ENCODE measurements at places on chromosomes 1 and 21.

GRCh38 chr1:201639826-201640225 is 100.9 kb downstream of the NAV1 start:
- DNase-seq = no peak

DNA sequence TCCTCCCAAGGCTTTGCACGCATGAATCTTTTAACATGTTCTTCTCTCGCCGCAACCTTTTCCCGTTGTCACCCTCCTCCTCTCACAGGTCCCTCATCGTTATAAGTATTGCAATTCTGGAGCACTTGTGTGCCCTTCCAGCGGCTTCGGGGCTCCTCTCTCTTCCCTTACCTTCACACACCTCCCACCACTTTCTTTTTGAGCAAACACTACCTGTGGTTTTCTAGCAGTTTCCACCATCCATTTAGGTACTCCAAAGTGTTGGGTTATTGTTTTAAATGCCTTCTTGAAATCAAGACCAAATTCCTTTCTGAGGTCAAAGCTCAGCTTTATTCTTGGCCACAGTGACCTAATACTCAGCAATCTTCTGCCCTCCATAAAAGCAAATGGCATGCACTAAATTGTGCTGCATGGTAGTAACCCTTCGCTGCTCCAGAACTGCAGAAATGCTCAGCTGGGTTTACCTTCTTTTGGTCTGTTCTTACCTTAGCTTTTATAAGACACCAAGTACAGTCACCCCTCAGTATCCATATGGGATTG is 472.4 kb downstream of the SETD4 start:
- no peak for DNase-seq

GRCh38 chr1:159705251-159705903 is 9.0 kb downstream of the CRP start:
- DNase-seq = no peak

DNA sequence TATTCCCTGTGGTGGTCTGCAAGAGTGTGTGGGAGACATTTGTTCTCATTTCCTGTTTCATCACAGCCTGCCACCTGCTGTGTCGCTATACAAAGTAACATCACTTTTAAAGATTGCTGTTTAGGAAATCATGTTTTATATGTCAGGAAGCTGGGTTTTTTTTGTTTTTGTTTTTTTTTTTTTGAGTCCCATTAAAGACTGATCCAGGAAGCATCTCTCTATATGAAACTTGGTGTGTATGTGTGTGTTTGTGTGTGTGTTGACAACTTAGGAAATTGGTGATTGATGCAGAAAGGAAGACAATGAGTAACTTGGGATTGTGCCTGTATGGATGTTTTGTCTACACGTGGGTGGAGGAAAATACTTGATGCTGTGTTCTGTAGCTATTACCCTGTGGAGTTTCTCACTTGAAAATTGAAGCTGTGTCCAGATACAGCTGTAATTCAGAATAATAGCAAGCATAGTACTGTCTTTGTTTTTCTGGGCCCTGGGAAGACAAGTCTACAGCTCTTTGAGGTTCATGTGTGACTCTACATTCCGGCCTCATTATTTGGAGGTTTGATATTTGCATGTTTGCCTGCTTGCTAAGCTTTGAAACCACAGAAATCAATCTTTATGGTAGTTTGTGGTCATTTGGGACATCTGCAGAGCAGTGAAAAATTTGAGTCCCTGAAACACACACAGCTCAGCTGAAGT is 47.9 kb downstream of the LAMC1 start:
- DNase-seq = no peak

- no peak for DNase-seq
These were observed 43.3 kb upstream of the LRP8 start for GRCh38 chr1:53371121-53371666.

GRCh38 chr1:39272798-39273469 is 68.4 kb downstream of the MACF1 start:
- no peak for DNase-seq

- DNase-seq = peak; percentile 66
These were observed 13.7 kb downstream of the DHRS3 start for GRCh38 chr1:12604114-12604874.

DNA sequence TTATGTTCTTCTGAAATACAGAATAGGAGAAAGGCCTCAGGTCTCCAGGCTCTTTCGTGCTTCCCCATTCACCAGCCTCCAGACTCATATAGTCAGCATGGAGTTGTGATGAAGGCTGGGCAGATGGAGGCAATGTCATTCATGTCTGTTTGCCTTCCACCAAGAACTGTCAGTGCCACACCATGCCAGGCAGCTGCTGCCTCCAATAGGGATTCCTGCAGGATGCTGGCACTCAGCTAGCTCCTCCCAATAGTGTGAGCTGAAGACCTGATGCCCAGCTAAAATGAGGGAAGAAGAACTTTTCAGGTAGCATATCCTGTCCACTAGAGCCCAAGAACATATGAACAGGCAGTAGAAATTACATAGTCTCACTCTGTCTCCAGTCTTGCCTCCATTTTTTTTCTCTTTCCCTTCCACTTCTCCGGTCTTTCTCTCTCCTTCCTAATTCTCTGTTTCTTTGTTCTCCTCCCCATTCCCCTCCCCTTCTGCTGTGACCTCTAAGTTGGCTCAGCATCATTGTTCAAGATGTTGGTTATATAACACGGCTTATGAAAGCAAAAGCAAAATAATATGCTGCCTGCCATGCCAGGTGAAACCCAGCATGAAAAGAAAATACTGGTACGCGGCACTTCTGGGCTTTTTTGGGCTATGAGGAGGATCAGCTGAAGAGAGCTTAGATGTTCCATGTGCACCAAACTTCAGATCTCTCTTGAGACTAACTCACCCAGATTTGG is 17.3 kb downstream of the GLUL start:
- DNase-seq = no peak

DNA sequence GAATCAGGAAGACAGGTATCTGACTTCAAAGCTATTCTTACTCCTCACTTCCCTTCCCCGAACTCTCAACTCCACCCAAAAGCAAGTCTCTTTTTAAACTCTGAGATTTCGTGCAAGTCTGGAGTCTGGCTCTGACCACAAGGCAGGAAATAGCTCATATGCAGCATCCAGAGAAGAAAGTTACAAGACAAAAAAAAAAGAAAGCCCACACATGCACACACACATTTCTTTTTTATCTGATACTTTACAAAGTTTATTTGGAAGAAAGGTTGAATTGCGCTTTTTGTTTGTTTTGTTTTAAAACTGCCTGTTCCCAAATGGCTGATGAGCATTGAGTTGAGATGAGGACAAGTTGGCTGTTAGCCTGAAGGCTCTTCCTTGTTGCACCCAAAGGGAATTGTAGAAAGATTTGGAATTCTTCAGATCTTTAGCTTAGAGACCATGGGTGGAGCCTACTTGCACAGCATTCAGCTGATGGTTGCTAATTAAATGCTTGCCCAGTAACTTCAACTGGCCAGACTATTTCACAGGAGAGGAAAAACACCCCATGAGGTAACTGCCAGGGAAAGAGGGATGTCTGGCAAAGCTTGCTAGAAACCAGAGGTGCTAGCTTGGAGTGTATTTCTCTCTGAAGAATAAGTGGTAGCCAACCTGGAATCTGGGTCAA is 490.3 kb downstream of the TTLL7 start:
- peak; percentile 16 for DNase-seq

GRCh38 chr1:174413632-174414031 is 34.1 kb upstream of the GPR52 start:
- no peak for DNase-seq

GRCh38 chr1:166673722-166674121 is 165.6 kb upstream of the POGK start:
- DNase-seq = no peak

- no peak for DNase-seq
These were observed 26.9 kb upstream of the ITLN1 start for GRCh38 chr1:160911925-160912324.

GRCh38 chr1:3775490-3776230 is 3.1 kb downstream of the SMIM1 start:
- DNase-seq = peak; percentile 64

- DNase-seq = no peak
These were observed 23.0 kb upstream of the ABCD3 start for GRCh38 chr1:94395231-94395630.

DNA sequence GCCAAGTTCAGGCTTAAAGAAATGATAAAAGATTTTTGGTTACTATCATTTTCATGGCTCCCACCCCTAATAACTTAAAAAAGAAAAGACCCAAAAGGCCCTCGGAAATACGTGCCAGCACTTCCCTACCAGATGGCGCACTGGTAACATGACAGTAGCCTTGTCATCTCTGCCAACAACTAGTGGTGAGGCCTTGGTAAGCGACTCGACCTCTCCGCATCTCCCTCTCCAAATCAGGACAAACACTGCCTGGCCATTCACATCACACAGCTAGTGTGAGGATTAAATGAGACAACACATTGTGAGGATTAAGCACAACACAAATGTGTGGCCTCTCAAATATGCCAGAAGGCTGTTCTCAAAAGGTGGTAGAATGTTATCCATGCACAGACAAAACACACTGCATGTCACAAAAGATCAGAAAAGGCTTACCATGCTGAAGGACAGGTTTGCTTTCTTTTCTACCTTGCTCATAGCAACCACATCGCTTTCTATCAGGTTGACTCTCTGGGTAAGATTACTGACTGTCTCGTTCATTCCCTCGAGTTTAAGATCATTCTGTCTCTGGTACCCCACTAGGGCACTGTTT is 16.4 kb downstream of the TEX38 start:
- DNase-seq = no peak

GRCh38 chr21:15171546-15171945 is 106.7 kb upstream of the NRIP1 start:
- DNase-seq = no peak

DNA sequence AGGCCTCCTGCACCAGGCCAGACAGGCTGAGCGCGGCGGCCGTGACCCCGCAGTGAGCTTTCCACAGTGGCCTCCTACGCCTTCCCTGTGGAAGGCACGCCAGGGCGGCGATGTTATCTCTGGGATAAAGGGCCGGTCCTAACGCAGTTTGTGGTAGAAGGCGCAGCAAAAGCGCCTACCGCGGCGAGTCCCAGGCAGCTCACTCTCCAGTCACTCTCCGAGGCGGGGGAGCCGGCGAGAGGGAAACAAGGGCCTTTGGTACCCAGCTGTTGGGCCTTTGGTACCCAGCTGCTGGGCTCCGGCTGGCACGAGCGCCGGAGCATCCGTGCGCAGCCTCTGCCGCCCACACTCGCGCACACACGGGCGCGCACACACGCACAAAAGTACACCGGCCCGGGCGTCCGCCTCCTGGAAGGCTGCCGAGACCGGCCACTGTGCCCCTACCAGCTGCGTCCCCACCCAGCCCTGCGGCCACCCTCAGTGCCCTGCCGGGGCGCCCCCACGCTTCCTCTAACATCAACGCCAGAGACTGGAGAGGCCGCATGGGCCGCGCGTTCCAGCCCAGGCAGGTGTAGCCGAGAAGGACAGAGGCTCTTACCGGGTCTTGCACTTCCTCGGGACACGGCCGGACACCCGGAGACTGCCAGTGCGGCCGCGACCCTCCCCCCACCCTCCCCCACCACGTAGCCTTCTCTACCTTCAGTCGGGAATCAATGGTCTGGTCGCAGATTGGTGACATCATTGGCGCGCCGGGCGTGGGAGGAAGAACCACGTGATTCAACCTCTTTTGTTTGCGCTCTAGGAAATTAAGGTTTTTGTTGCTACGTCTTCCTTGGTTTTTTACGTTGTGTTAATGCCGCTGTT is 19.5 kb upstream of the ADAR start:
- peak; percentile 94 for DNase-seq

- DNase-seq = no peak
These were observed 65.2 kb upstream of the GJA5 start for GRCh38 chr1:147825586-147825985.

DNA sequence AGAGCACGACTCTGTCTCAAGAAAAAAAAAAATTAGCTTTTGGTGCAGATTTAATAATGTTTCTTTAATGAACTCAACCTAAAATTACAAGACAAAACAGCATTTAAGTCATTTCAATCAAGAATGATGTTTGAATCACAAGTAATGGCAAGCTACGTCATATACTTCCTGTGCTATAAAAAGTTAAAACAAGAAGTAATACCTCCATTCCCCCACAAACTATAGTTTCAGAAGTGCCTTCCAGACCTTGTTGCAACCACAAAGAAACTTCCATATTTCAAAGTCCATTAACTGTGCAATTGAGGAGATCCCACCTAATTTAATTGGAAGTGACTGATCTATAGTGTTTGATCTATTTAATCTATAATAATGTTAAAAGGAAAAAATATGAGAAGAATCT is 15.1 kb downstream of the NRDC start:
- no peak for DNase-seq

GRCh38 chr1:25120281-25120680 is 112.0 kb downstream of the SYF2 start:
- DNase-seq = no peak

DNA sequence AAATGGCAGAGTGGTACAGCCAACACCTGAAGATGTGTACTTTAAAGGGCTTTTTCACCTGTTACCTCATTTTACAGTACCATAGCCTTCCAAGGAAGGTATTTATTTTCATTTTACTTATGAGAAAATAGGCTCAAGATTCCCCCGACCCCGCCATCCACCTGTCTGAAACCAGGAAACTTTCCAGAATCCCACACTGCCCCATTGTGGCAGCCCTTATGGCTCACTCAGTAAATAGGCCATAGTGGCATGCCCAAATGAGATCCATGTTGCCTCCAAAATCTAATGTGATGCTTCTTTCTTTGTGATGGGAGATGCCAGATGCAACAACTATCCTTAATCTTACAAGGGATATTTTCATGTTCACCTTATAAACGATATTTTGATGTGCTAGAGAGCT is 97.8 kb downstream of the EBNA1BP2 start:
- no peak for DNase-seq

- DNase-seq = no peak
These were observed 197.0 kb upstream of the LHX8 start for GRCh38 chr1:74937176-74937575.

- DNase-seq = no peak
These were observed 153.7 kb downstream of the PDE4B start for GRCh38 chr1:65946376-65946775.

DNA sequence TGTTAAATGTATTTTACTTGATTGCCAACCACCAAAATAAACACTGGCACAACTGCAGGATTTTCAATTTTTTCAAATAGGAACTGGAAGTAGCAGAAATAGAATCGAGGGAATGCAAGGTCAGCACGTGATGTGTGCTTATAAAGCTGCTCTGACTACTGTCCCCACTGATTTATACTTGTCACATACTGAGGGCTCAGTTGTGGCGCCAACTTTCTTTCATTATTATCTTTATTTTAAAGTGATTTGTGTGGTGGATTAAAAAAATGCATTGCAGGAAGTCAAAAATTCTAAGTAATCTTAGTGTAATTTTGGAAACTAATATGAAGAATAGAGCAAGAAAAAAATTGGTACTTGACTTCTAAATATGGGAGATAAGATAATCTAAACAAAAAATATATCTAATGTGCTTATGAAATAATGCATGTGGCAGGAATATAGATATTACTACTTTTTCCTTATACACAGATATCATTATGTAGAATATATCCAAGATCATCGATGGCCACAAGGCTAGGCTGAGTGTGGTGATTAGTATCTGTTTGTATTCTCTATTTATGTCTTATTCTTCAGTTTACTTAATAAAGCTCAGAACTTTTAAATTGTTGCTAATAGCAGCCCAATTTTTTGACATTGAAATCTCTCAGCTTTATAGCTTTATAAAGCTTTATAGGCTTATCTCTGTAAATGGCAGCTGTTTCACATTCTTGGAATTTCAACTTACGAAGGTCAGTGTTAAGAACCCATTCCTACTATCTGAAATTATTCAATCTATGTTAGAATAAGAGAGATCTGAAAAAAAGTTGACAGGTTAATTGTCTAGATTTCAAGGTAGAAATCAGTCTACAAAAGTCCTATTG is 404.5 kb upstream of the ADAMTS5 start:
- DNase-seq = no peak

GRCh38 chr21:18350216-18350615 is 53.4 kb downstream of the TMPRSS15 start:
- DNase-seq = no peak
